HT1080 (cell line): ENCODE measurements at places on chromosomes 4 and X. TPM values are rescaled to one million over a fixed set of nuclear protein-coding genes. Genes with fewer than 3 reads are reported as not detected.

GRCh38 chrX:112834031-112834845 is 6.4 kb downstream of the AMOT start:
- peak; percentile 57 for DNase-seq

DNA sequence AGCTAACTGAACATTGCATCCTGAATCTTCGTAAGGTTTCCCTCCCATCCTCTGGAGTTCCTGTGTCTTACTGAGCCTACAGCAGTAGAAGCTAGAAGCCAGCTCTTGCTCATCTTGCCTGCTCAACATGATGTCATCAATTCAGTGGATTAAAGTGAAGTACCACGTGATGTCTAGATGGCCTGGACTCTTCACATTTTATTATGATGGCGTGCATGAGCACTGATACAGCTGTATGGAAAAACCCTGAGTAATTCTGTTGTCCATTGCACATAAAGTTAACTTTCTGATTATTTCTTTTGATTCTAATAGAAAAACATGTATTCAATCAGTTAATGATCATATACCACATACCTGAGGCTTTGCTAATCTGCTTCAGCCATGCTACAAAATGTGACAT is 2387.7 kb upstream of the TENM3 start:
- DNase-seq = peak; percentile 45

DNA sequence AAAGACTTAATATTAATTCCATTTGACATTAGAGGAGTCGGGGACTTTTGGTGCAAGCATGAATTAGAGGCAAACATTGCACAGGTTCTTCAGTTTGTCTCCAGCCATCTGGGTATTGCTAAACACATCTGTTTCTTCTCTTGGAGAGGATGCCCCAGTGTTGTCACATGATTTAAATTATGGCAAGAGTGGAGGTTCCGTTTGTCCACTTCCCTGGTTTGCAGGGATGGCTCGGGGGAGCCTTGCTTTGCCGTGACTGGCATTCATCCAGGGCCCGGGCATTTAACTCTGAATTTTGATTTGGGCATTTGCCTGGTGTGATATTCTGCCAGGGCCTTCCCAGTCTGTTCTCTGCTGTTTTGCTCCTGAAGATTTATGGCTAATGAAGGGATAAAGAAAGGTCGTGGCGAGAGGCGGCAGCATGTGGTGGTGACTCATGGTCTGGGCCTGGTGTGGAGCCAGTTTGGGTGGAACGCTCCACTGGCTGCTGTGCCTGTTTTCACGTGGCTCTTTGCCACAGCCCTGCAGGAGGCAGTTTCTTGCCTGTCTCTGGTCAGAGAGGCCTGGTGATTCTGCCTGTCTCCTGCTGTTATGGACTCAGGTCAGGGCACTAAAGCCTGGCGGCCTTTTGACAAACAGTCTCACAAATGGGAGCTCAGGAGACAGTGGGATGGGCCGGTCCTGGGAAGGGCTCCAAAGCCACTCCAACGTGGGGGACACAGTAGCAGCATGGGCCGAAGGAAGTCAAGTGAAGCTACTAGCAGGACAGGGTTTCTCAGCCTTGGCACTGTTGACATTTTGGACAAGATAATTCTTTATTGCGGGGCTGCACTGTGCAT is 99.4 kb upstream of the PGRMC2 start:
- DNase-seq = peak; percentile 96

SPANXD gene
- total RNA-seq = 0.30 and 0.40 TPM in 2 replicates

DNA sequence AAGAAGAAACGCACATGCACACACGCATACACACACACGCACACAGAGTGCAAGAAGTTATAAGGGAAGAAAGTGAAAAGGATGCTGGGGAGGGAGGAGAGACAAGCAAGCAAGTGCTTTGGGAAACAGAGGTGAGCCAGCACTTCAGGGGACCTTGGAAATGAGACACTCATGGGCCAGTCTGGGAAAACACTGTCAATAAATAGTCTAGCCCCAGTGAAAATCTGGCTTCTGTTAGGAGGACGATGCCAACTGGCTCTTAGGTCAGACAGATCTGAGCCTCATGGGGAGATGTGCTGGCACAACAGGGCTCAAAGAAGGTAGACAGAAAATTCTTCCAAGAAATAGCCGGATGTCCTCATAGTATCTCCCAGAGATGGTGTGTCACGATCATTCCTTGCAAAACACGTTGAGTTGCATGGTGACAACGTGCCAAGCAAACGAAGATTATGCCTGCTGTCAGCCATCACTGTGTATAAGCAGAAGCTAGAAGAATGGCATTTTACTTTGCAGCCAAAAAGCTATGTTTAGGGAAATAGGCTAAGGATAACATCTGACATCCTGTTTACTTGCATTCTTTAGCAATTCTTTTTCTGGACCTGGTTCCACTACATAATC is 557 bp upstream of the ARHGEF6 start:
- no peak for DNase-seq

DCAF8L2 gene
- not detected in 2 replicates for total RNA-seq

DNA sequence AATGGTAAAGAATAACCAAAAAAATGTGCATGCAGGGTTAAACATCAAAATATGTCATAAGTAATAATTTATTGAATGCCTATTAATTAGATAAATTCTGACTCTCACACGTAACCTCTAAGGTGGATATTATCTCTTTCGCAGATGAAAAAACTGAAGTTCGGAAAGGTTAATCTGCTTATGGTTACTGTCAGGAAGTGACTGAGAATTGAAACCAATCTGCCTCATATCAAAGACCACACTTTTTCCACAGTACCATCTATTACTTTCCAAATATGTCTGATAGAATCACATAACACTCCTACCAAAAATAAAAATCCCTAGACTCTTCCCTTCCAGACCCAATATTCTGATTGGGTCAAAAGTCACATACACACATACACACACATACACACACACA is 6.2 kb downstream of the CHIC2 start:
- DNase-seq = no peak

DNA sequence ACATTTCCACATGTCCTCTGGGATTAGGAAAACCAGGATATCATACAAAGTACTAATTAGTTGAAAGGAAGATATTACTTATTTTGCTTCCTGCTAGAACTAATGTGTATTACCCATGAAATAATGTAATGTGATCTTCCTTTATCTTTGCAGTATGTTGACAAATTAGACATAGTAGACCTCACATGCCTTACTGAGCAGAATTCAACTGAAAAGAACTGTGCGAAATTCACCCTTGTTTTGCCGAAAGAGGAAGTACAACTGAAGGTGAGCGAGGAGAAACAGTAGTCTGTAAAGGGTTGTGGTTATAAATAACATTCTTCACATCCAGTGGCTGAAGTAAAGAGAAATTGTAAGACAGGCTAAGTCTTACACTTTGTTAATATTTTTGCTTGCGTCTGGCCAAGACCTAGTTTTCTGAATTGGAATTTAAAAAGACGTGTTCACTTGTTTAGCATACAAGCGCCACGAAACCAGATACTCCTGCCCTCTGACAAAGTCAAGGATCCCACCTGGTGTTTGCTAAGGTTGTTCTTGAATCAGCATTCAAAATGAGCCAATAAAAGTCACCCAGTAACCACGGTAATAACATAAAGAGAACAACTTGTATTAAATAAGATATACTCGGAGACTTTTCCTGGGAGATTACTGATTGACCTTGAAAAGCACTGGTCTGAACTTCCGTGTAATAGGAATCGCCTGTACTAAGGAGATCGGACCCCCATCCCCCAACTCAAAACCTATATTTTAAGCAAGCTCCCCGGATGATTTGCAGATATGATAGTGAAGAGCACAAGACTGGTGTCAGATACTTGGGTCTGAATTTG is 16.9 kb downstream of the STAP1 start:
- DNase-seq = no peak

DNA sequence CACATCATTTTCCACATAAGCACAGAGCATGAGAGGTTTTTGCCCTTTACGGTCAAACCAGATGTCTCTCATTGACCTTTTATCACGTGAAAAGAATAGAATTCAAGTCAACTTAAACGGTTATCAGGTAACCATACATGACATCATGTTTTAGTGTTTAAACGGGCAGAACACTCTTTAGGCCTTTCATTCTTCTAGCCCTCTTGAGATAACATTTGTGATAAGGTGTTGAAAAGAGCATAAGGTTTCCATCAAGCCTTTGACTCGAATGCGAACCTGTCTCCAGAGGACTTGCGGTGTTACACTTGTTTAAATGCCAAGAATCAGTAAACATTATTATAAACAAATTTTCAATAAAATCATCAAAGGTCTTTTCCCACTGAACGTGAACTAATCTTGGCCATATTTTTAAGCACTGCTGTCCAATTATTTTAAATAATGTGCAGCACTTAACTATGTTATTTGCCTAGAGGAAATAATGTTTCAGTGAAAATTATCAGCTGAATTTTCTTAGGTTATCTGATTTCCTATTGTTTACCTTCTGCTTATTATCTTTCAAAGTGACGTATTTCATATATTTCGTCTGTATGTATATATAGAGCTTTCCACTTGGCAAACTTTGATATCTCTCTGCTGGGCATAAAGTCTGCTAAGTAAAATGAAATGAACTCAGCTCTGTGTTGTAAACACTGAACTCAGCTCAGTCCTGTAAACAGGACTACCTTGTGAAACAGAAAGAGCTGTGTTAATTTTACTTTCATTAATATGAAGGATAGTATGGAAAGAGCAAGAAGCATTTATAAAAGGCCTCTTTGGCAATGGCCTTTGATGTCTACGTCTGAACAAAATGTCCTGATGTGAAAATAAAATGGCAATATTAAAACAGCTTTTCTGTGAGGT is 33.3 kb downstream of the TENM3 start:
- DNase-seq = no peak

DNA sequence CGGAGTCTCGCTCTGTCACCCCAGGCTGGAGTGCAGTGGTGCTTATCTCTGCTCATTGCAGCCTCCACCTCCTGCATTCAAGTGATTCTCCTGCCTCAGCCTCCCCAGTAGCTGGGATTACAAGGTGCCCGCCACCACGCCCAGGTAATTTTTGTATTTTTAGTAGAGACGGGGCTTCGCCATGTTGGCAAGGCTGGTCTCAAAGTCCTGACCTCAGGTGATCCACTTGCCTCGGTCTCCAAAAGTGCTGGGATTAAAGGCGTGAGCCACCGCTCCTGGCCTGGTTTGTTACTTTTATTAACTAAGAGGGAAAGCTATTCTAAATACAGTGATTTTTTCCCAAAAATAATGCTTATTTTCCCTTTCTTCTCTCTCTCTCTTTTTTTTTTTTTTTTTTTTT is 866 bp upstream of the CENPE start:
- DNase-seq = no peak

C4orf51 gene
- total RNA-seq = not detected in 2 replicates

BMPR1B gene
- total RNA-seq = 3.2 and 4.7 TPM in 2 replicates

DNA sequence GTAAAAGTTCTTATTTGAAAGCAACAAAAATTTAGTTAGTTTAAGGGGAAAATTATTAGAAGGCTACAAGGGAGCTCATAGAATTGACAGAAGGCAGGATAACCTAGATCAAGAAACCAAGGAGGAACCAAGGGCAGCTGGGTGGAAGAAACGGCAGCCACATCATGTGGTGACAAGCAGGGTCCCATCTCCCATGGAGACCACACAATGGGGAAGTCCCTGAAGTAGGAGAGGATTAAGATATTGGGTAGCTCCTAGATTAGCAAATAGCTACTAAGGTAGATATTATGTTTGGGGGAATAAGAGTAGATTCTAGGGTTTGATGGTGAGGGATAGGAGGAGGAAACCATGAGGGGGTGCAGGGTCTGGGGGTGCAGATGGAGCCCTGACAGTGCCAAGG is 48.0 kb upstream of the TMEM154 start:
- DNase-seq = no peak

DNA sequence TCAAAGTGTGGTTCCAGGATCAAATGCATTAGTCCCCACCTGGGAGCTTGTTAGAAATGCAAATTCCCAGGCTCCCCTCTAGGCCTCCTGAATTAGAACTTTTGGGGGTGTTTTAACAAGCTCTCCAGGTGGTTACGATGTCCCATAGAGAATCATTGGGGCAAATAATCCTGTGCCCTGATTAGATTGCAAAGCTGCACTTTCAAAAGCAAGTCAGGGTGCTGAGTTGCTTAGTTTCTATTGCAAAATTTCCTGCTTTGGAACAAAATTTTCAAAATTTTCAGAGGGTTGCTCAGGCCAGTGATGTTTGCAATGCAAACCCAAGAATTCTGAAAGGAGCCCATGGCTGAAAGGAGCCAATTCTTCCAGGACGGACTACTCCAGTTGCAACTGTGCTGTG is 71.0 kb downstream of the MGST2 start:
- no peak for DNase-seq
